Stimulated activated CD8-positive, alpha-beta memory T cell treated with anti-CD3 and anti-CD28 coated beads, Interleukin-7, amount 100 ng/mL, for 1 hour (primary cell): ENCODE measurements at places on chromosomes 5 and 9.
A peak's percentile ranks its signal among the peaks of the same experiment; 100 is the strongest.

DNA sequence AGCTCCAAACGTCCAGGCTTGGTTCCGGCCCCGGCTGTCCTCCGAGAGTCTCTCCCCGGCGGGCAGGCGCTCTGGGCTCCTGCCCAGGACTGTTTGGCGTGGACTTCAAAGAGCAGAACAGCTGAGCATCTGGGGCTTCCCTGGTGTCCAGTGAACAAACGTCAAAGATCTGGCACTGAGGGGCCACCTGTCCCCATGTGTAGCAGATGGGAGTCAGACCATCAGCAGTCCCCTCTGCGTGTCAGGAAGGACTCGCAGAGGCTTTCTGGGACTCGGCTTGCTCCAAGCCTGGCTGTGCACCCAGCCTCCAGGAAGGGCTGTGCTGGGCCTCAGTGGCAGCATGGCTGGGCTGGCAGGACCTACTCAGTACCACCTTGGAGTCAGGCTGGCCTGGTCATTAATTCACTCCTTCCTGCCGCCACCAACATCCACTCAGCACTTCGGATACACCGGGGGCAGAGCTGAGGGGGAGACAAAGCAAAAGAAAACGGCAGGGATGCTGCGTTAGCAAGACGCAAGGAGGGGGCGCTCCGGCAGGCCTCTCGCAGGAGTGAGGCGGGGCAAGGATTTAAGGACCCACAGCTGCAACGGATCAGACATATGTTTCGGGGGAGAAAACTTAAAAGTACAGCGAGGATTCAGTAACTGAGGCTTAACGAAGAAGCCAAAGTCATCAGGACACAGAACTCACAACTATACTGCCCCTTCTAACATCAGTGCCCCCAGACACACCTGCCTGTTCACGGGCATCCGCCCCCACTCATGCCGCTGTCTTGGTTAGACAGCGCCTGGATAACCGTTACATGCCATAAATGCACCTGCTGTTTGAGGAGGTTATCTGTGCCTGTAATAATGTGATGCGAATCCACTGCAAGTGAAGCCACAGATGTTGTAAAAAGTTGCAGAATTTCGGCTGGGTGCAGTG is 164.5 kb upstream of the PHYKPL start:
- no peak for DNase-seq

DNA sequence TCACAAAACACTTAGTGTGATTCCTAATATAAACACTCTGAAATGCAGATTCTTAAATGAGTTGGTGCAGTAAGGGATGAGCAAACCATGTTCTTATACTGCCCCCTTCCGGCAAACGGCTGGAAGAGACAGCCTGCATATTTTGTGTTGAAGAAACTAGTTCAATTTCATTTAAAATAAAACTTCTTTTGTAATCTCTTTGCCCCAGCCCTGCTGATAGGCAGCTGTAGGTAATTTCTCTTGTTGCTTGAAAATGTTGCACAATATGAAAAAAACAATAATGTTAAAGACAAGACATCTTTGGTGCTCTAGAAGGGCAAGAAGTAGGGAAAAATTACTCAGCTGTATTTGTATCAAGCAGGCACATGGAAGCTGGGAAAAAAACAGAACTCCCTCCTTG is 89.7 kb upstream of the CCNG1 start:
- peak; percentile 2 for DNase-seq

DNA sequence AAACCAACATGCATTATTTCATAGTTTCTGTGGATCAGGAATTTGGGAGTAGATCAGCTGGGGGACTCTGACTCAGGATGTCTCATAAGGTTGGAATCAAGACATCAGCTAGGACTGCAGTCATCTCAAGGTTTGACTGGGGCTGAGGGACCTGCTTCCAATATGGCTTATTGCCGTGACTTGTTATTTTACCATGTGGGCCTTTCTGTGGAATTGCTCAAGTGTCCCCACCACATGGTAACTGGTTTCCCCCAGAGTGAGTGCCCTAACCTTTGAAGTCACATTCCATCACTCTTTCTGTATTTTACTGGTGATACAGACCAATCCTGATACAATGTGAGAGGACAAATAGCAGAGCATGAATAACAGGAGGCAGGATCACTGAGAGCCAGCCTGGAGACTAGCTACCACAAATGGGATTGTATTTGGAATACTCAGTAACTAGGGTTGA is 70.2 kb upstream of the ELL2 start:
- no peak for DNase-seq

DNA sequence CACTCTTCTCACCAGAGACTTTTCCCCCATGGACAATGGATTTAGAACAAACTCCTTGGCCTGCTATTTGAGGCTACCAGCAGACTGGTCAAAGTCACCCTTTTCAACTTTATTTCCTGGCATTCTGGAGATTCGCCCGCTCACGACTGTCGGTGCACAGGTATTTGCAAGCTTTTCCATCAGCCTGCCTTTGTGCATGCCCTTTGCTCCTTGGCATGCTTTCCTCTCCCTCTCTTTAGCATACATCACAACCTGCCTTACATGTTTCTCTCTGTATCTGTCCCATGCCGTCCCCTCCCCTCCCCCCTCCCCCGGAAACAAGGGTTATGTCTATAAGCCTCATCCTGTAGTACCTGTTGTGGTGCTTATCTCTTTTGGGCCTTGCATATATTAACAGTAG is 257.1 kb downstream of the AOPEP start:
- DNase-seq = no peak
